NCI-H1105 (cell line): ENCODE measurements at places on chromosomes 7 and 10.

DNA sequence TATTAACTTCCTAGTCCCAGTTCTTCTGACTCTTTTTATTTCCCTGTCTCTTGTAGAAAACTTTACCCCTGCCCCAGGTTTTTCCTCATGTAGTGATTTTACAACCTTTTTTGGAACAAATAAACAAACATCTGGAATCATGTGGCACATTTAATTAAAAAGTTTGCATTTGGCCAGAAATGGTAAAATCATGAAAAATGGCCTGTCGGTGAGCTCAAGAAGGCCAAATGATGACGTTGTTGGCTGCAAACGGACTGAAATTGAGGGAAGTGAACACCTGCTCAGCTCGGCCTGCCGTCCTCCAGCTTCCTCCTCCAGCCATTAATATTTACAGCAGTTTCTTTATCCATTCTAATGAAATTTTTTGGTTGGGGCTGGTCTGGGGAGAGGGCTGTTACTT lies 902.8 kb downstream of the LRMDA start:
- DNase-seq: no peak

- DNase-seq: no peak
Observed at GRCh38 chr10:4121502-4122380, 336.7 kb upstream of the KLF6 start.

DNA sequence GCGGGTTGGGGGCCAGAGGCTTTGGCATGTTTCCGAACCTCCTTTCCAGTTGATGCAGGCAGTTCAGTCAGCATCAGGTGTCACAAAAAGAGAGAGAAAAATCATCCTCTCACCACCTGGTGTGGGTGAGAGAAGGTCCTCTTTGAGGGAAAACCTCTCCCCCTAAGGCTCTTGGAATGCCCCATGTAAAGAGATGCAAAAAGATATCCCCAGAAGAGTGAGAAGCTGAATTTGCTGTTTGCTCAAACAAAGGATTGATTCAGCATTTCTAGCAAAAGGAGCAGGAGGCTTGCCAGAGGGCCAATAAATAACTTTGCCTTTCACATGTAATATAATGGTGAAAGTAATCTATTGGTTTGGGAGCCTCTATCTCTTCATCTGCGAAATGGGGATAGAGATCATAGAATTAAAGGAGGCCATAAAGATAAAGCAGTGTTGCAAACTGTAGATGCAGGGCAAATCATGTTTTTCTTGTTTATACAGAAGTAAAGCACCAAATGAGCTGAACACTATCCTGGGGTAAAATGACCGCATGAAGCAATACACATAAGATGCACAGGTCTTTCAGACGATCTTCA lies 425.9 kb downstream of the LRMDA start:
- no peak for DNase-seq

DNA sequence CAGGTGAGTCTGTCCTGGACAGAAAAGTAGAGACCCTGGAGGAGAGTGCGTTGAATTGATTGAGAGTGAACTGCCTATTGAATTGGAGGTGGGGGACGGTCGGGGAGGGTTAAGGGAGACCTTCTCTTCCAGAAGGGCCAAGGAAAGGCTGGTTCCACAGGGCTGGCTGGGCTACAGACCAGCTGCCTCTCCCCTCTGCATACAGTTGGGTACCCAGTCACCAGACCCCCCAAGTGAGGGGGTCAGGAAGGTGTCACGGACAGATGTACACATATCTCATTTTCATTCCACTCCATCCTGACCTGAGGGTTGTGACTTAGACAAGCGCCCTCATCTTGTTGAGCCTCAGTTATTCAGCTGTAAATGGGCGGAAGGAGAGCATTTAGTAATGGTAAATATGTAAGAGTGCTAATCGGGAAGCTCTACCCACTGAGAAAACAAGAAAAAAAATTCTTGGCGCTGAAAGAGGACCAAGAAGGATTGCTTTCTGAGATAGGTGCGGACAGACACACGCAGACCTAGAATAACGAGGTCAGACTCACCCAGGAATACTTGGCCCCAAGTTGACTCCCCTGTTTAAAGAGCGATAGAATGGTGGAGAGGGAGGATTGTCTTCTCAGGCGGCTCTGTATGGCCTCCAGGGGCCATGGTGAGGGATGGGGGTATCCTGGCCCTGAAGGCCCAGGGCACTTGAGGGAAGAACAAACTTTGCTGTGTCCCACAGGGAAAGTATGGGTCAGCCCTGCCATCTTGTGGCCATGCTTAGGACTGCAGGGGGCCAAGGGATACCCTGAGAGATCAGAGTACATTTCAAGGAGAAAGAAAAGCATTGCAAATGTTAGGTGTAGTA lies 7.2 kb upstream of the MBL2 start:
- DNase-seq: no peak

GRCh38 chr7:145893925-145894535 lies 222.6 kb upstream of the CNTNAP2 start:
- DNase-seq: no peak
